ENCODE measurements at places on chromosomes 3 and 15.

DNA sequence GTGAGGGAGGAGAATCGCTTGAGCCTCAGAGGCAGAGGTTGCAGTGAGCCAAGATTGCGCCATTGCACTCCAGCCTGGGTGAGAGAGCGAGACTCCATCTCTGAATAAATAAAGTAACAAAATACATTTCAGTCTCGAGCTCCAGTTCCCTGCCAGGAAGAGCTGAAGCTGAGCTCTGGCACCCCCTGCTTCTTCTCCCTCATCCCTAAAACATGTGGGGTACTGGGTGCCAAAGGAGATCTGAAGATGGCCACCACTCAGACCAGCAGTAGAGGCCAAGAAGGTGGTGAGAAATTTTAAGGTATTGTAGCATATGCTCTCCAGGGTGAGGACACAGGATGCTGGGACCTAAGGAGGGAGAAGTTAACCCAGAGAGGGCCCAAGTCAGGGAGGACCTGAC, 75.0 kb upstream of the CGNL1 start:
- no peak for DNase-seq

DNA sequence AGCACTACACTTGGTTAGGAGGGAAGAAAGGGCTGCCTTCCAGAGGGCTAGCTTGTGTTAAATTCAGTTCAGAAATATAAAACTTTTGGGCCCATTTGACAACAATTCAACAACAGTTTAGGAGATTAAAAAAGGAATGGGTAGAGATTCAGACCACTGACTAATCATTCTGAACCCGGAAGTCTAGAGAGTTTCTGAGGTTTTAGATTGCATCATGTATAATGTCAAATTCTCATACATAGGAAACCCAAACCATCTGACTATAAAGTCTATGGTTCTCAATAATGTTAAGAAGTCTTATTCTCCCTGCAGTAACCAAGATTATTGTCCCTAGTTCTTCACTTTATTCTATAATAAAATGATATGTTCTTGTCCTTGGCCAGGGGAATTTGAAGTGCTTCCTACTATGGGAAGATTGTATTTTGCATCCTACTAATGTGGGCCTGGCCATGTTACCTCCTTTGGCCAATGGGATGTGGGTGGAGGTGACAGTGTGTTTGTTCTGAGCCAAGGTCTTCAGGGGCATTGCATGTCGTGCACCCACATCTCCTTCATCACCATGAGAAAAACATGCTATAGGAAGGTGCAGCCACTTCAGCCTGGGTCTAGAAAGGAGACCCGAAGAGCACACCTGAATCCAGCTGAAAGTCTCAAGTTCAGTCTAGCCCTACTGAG, 66.4 kb upstream of the CCNL1 start:
- peak; percentile 71 for DNase-seq

- DNase-seq = no peak
These were observed 4.9 kb downstream of the MESP2 start for GRCh38 chr15:89781055-89781454.

GRCh38 chr3:128994581-128995546, 988 bp upstream of the CFAP92 start:
- no peak for DNase-seq

GRCh38 chr15:74406992-74407705, 26.6 kb downstream of the SEMA7A start:
- peak; percentile 85 for DNase-seq

GRCh38 chr3:141499284-141499683, 12.5 kb downstream of the RASA2 start:
- DNase-seq = no peak

- peak; percentile 72 for DNase-seq
These were observed 59.4 kb upstream of the TRIM71 start for GRCh38 chr3:32758375-32758753.
